ENCODE measurements at places on chromosomes 11 and 22.

- DNase-seq = no peak
Measured at GRCh38 chr11:26225646-26226045, 106.3 kb upstream of the ANO3 start.

DNA sequence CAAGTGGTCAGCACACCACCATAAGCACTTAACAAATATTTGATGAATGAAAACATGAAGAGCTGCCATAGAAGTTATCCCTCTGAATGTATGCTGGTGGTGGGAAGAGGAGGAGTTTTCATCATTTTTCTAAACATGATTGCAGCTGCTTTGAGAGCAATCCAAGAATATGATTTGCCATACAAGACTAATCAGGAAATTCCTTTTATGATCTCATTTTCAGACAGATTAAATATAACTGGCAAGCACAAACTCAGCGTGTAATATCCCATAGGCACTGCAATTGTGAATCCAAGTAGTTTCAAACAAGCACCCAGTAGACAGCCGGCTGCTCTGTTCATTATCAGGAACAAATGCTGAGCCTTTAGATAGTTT is 505.7 kb upstream of the LUZP2 start:
- DNase-seq = peak; percentile 60

- DNase-seq = no peak
Measured at GRCh38 chr11:118275176-118275575, 11.1 kb upstream of the MPZL2 start.

- no peak for DNase-seq
Measured at GRCh38 chr11:58688789-58689503, 42.8 kb downstream of the GLYAT start.

DNA sequence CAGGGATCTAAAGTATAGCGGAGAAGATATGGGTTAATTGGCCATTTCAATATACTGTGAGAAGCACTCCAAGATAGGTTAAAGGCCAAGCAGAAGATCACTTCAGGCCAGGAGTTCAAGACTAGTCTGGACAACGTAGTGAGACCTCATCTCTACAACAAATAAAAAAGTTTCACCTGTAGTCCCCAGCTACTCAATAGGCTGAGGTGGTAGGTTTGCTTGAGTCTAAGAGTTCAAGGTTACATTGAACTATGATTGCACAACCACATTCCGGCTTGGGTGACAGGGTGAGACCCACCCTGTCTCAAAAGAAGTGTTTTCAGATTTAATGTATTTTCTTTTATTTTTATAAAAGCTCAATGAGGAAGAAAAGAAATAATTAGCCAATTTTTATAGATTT is 25.4 kb downstream of the PATL1 start:
- DNase-seq = no peak

GRCh38 chr11:72930008-72930407 is 115.8 kb downstream of the ATG16L2 start:
- DNase-seq = no peak

DNA sequence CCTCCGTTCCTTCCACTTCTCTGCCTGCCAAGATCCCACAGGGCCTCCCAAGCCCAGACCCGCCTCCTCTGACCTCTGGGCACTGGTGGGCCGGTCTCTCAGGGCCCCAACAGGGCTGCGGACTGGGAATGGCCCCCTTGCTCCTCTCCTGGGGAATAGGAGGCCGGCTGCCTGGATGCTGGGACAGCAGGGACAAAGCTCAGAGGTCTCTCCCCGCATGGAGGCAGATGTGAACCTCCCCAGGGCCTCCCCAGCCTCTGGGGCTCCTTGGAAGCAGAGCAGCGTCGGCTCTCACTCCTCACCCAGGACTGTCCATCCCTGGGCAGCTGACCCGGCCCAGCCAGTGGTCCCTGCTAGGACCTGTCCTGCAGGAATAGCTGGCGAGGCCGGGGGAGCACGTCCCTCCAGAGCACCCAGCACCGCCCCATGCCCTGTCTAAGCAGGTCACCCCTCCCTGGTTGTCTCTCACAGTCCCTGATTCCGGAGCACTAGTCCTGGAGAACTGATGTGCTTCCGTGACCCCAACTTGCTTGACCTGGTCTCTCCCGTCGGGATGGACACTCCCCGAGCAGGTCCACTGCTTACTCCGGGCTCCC is 85.8 kb downstream of the RTL6 start:
- DNase-seq = no peak
